ENCODE measurements at places on chromosomes 13 and 19.

DNA sequence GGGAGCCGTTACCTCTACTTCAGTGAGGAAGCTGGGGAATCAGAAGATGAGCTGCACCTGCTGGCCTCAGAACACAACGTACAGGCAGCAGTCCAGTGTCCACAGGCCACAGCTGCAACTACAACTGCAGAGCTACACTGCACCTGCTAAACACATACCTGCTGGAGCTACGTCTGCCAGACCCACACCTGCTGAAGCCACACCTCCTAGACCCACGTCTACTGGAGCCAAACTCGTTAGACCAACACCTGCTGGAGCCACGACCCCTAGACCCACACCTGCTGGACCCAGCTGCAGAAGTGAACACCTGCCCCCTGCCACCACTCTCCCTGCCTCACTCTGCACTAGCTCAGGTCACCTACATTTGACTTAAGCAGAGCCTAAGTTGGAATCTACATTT lies 169.9 kb downstream of the USP12 start:
- DNase-seq = no peak

- no peak for DNase-seq
These were observed 38.3 kb upstream of the DCUN1D2 start for GRCh38 chr13:113528813-113529180.

- no peak for DNase-seq
These were observed 5.0 kb downstream of the JAK3 start for GRCh38 chr19:17842663-17843291.

- no peak for DNase-seq
These were observed 36.2 kb downstream of the KDM4B start for GRCh38 chr19:5005096-5005495.

- no peak for DNase-seq
These were observed 22.0 kb downstream of the NOTCH3 start for GRCh38 chr19:15178629-15179308.

DNA sequence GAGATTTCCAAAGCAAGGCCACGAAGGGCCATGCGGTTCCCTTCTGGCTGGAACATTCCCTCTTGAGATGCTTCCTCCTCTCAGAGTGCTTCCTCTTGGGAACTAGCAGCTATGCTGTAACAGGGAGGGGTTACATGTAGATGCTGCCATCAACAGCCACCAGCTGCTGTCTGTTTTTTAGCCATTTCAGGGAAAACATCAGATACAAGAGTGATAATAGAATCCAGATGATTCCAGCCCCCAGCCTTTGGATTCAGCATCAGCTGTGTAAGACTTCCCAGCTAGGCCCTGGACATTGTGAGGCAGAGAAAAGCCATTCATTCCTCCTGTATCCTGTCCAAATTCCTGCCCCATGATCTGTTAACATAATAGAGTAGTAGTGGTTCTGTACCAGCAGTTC lies 8.2 kb upstream of the ZNF177 start:
- no peak for DNase-seq

- no peak for DNase-seq
These were observed 10.1 kb downstream of the ANO8 start for GRCh38 chr19:17324357-17325114.

- DNase-seq = no peak
These were observed 13.3 kb downstream of the CD37 start for GRCh38 chr19:49348305-49349189.

GRCh38 chr13:48038761-48039160 lies 1.2 kb downstream of the NUDT15 start:
- no peak for DNase-seq

GRCh38 chr13:108360139-108360538 lies 90.6 kb downstream of the TNFSF13B start:
- DNase-seq = no peak

DNA sequence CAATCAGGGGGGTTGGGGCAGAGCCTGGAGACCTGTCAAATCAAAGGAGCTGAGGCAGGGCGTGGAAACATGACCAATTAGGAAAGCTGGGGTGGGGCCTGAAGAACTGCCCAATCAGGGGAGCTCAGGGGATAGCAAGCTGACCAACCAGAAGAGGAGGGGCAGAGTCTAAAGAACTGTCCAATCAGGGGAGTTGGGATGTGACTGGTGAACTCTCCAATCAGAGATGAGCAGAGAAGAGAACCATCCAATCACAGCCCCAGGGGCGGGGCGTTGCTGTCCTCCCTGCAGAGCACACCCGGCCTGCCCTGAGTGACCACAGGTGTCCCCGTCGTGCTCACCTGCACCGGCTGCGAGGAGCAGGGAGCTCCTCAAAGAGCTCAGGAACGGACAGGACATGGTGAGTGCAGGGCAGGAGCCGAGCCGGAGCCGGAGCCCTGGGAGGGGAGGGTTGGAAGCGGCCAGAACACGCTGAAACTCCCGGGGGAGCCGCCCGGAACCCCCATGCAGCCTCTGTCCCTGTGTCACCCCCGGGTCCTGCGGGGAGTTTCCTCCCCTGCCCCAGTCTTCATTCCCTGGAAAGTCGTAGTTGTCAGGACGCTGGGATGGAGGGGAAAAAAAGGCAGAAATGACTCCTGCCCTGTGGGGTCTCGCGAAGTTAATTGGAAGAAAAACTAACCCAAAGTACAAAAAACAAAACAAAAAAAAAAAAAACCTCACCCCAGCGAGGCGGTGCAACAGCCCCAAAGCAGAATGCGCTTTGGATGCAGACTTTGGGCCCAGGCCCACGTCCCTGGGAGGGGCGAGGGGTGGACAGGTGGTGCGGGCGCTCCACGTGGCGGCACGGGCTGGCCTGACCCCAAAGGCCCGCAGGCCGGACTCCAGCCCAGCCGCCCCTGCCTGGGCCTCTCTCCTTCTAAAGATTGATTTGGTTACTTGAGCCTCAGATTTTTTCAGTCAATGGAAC lies at the start of gene ZNF556:
Gene ZNF556 (plus strand): TSS at position 311 of the 967 bp plus-strand sequence. CDS start 87 bp downstream, at position 398.
- peak; percentile 22 for DNase-seq
